ENCODE measurements at places on chromosomes 2 and 18.

DNA sequence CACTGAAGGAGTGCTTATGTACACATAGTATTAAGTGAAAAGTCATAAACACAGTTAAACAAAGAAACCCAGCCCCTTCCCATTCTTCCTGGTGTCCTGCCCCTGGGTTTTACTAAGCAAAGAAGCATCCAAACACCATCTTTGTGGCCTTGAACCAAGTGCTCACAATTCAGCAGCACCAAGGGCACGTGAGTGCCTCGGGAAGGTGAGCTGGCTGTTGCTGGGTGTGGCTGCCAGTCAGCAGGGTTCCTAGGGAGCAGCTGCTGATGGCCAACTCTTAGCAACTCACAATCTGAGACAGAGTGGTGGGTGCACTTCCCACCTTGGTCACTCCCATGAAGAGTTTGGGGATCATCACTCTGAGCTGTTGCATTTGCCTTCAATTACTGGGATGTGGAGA is 97.7 kb upstream of the PGAP1 start:
- no peak for DNase-seq

DNA sequence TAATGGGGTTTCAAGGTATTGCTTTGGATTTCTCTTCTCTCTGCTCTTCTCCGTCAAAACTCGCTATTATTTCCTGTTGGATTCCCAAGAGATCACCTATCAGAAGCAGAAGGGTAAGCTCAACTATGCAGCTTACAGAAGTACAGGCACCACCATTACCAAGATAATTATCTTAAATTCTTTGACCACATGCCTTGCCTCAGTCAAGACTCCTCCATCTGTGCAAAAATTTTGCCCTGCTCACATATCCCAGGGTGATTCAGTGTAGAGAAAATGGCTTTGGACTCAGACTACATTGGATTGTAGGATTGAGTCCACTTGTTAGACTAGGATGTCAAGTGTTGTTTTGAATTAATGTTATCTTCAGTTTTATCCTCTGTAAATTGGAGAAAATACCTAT is 698.7 kb downstream of the TDRD15 start:
- DNase-seq = no peak

DNA sequence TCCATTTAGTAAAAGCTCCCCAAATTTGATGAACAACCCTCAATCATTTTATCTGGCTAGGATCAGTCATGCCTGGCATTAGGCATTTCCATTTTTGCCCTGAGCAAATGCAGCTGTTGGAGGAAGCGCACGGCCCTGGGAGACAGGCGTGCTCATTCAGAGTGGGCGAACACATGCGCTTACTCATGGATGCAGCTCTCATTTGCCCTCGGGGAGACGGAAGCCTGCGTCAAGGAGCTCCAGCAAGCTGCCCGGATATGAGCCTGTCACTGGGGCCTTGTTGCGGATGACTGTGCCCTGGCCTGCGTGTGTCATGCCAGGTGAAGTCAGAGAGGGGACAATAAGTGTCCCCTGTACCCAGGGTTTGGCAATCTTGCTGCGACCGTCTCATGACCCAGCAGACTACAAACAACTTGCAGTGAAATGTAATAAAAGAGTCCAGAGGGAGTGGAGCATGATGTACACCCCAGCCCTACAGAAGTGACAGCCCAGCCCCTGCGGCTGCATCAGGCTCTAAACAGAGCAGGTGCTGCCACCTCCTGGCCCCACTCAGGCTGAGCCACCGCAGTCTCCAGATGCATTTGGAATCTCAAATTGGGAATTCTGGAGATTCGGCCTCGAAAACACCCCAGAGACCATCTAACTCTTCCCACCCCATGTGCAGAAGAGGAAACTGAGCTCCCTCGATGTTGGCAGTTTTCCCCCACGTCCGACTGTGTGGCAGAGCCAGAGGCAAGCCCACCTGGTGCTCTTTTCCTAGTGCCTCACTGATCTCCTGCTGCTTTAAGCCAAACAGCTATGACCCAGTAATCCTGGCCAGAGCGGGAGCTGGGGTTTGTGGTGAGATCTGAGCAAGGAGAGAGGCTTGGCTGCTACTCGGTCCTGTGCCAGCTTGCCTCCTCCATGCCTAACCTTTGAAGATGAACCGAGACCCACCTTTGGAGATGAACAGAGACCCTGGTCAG is 105.0 kb upstream of the ALK start:
- DNase-seq = no peak

- no peak for DNase-seq
Observed at GRCh38 chr2:30301551-30301950, 70.2 kb downstream of the LBH start.

DNA sequence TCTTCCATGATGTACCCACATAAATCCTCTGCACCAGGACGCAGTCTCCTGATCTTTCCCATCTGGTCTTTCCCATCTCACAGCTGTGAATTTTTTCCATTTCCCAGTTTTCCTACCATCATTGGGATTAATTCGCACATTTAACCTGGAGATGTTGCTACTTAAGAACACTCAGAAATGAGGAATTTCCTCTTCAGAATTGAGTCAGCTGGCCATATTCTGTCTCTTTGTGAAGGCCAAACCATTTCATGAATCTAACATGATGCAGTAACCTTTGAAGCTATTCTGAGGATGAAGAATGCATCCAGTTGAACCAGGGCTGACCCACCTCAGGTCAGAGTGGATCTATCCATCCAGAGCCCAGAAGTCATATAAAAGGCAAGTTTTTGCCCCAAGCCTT is 326.8 kb downstream of the SETBP1 start:
- DNase-seq = no peak

All from RCC 7860 (cell line).